ENCODE measurements at places on chromosomes 12 and 14.

- DNase-seq: no peak
These were observed 413.6 kb downstream of the GXYLT1 start for GRCh38 chr12:41731061-41731460.

- DNase-seq: no peak
These were observed 125.0 kb upstream of the HMGA2 start for GRCh38 chr12:65699251-65699650.

DNA sequence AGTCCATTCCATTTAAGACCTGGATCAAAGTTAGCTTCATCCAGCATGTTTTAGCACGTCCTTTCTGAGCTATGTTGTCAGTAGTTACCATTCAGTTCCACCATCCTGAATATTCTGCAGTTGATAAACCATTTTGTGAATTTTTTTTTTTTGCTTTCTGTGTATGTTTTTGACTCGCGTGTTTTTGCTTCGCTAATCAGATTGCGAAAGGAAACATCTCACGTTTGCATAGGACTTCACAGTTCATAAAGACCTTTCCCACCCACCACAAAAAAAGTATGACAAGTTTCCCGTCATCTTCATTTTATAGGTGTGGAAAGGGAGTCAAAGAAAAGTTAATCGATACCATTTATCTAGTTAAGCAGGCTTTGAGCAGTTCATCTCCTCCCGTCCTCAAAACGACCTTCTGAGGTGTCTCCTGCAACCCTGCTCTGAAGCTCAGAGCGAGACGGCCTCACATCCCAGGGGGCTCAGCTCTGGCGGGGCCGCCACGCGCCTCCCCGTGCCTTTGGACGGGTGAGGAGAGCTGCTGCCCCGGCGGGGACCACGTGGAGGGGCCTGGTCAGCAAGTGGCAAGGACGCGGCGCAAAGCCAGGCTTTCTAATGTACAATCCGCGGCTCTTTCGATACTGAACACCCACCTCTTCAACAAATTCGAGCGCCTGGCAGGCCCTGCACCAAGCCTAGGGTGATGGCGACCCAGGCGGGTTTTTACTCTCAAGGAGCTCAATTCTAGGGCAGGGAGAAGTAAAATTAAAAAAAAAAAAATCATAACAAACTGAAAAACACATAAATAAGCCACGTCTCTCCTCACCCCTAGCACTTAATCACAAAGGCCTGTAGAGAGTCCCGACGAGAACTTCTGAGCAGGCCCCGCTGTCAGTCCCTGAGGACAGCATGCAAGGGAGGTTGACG is 988 bp upstream of the TMEM263 start:
- DNase-seq: no peak

DNA sequence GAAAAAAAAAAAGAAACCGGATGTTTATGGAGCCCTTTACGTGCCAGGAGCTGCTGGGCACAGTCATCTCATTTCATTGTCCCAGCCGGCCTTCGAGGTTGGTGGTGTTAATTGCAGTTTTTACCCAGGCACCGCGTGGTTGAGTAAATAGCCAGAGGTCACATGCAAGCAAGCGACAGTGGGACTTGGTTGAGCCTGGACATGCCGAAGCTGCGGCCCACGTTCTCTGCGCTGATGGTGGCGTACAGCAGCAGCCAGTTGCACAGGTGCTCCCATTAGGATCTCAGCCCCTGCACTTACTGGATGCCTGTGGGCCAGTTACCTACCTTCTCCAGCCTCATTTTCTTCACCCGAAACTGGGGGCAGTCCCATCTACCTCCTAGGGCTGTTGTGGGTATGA is 54.0 kb downstream of the TSPAN9 start:
- no peak for DNase-seq

DNA sequence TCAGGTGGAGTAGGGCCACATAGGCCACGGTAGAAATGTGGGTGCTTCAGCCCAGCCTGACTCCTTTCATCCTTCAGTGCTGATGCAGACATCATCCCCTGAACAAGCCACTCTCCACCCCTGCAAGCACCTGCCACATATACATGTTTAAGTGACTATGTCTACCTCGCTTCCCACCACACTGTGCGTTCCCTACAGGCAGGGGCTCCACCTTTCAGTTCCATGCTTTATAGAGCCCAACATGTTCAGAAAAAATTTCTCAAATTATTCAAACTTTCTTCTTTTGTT is 11.6 kb downstream of the SLC7A7 start:
- DNase-seq: no peak

GRCh38 chr12:117874842-117875434 is 93.9 kb downstream of the KSR2 start:
- DNase-seq: peak; percentile 14

DNA sequence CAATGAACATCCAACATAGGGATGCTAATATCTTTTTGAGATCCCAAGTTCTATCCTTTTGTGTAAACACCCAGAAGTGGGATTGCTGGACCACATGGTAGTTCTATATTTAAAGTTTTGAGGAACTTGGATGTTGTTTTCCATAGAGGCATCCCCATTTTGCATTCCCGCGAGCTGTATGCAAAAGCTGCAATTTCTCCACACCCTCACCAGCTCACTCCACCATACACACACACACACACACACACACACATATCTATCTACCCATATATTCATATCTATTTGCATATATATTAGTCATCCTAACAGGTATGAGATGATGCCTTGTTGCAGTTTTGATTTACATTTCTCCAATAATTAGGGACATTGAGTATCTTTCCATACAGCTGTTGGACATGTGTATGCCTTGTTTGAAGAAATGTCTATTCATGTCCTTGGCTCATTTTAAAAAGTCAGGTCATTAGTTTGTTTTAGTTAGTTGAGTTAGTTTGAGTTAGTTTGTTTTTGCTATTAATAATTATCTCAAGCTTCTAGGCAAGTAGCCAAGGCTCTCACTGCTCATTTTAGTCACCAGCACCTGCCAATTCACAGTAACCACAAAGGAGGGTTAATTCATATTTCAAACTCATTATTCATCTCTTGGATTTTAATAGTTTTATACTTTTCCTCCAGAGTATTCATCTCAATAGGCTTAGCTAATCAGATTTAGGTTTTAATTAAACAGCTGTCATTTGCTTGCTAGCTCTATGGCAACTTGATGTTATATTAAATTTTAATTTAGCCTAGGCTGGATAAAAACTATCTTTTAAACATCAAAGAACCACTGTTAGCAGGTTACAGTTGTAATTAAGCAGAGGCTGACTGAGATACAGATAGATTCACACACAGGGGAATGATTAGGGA is 1435.9 kb upstream of the TMEM132C start:
- DNase-seq: no peak

DNA sequence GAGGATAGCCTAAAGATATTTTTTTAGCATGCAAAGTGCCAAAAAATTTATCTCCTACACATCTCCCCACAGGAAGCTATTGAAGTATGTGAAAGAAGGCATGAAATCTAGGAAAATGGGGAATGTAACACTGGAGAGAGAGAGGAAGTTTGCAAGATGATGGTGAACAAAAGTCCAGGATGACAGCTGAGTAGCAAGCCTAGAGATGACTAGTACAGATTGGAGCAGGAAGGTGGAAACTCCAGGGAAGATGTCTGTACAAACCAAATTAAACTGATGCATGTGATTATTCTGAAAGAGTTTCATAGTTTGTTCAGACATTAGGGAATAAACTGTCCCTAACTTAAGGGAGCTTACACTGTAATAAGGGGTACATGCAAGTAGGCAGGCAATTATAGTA is 99.3 kb downstream of the RAD51B start:
- DNase-seq: no peak

GRCh38 chr12:67669934-67670631 is 21.5 kb downstream of the DYRK2 start:
- DNase-seq: no peak

DNA sequence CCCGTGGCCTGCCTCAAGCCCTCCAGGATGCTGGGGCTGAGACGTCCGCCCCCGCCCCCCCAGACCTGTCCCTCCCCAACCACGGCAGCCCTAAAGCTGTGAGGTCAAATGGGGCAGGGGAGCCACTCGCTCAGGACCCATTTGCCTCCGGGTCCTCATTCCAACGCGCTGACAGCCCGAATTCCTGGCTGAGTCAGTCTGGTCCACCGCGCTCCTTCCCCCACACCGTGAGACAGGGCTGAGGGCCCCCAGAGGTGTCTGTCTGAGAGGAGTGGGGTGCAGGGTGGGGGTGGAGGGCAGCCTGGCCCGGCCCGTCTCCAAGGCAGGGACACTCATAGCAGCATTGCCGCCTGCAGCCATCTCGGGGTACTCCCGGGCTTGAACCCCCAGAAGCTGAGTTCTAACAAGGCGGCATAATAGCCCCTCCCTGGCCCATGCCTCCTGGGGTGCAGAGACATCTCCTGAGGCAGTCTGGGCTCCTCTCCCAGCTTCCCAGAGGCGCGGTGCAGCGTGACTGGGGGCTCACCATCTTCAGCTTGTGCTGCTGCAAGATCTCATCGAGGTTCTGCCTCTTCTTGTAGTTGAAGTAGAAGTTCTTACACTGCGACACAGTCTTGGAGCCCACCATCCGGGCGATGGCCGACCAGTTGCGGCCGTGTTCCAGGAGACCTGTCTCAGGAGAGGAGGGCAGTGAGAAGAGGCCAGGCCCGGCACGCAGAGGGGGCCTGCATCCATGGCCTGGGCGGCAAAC is 90.5 kb downstream of the RFLNA start:
- no peak for DNase-seq

GRCh38 chr12:108685469-108686260 is 45.7 kb downstream of the CORO1C start:
- no peak for DNase-seq

DNA sequence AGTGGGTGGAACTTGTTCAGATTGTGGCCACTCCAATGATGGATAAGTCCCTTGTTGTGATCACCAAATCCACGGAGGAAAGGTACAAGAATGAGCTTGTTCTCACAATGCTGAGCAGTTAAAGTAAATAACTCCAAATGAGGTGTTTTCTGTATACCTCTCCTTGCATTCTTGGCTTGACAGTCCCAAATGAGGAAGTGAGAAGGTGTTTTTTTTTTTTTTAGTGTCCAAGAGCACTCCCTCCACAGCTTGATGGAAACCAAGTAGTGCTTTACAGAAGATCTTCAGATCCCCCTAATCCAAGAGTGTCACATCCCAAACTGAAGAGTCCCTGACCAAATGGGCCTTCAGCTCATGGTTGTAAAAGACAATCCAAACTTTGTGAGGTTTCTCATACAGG is 153.6 kb downstream of the ATP23 start:
- DNase-seq: no peak

GRCh38 chr12:88725592-88726143 is 145.4 kb upstream of the KITLG start:
- no peak for DNase-seq

DNA sequence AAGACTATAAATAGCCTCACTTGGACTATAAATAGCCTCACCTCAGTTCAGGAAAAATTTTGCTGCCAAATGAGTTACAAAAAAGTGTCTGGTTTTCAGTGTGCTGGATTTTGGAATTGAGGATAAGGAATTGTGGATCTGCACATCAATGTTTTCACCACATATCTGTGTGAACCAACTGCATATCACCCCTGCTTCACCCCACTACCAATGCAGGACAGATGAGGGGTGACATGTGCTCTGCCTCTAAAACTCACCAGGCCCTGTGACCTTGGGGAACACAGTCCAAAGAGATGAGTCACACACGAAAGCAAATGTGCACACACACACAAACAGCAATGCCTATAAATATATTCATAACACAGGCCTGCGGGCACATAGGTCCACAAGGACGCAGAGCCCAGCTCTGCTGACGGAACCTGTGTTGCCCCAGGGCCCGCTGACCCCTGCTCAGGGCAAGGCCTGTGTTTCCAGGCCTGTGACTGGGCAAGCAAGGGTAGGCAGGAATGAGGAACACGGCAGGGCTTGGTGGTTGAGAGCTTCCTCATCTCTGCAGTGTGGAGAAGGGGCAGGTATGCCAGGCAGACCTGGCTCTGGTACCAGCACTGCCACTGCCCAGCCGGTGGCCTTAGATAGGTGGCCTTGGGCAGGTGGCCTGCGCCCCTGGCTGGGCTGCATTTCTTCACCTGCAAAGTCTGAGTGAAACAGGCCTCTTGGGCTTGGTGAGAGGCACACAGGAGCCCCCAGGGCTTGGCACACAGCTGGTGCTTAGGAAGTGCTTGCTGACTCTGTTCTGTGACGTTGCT is 82.4 kb downstream of the ARL6IP4 start:
- no peak for DNase-seq

DNA sequence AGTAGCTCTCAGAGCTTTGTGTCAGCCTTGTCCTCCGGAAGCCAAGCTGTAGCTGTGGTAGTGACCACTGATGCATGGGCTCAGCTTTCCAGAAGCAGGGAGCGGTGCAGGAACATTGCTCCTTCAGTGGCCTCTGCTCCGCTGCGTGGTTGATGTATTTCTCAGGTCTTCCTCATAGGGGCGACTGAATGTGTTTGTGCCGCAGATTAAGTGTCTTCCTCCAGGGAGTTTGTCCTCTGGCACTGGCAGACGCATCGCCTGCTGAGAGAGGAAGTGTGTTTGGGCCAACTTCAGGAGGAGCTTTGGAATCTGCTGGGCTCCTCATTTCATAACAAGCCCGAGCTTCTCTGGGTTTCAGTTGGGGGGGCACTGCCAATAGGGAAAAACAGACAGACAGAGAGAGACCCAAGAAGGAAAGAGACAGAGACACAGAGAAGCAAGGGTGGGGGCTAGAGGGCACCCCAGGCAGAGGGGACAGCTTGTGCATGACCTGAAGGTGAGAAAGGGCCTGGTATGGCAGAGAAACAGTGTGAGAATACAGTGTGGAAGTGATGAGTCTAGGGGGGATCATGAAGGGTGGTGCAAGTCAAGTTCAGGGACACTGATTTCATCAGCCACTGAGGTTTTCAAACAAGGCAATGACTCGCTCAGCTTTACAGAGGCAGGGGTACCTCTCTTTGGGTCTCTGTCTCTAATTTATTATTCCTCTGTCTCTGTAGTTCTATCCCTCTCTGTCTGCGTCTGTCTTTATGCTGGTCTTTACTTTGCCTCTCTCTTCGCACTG is 69.4 kb upstream of the PRIMA1 start:
- no peak for DNase-seq

GRCh38 chr14:87161502-87161901 is 831.5 kb downstream of the GALC start:
- no peak for DNase-seq

- DNase-seq: no peak
These were observed 125.0 kb downstream of the PIWIL1 start for GRCh38 chr12:130462558-130463274.

DNA sequence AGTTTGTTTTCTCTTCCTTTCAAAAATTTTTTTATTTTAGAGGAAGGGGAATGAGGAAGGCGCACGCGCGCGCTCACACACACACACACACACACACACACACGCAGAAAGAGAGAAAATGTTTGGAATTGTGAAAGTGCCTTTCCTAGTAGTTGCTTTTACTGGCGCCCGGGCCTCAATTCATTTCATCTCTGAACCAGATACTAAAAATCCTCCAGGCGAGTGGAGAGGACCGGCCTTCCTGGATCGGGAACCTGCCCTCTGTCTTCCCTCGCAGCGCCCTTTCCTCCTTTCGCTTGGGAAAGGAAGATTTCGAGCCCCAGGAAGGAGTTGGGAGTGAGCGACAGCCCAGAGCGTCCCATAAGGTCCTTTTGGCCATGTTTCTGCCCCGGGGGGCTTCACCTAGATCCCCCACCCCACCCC is 7.8 kb upstream of the TBX3 start:
- no peak for DNase-seq
